ENCODE measurements at places on chromosomes 6 and 20.
A peak's percentile ranks its signal among the peaks of the same experiment; 100 is the strongest.

GRCh38 chr20:14896569-14896968 is 559.2 kb upstream of the FLRT3 start:
- DNase-seq: no peak

DNA sequence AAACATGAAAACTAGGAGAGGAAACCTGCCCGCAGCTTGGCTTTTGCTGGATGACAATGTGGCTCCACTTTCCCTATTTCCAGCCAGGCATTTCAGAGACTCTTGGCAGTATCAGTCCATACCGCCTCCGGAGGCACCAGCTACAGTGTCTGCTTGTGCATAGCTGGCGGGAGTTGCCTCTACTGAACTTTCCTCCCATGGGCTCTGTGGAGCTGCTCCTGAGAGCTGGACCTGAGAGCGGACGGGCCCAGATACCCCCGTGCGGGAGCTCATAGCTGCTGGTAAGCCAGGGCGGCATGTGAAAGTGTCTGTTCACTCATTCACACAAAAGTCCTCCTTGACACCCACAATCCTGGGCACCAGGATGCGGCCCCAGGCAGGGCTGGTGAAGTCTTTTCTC is 130.3 kb upstream of the PMEPA1 start:
- DNase-seq: no peak

DNA sequence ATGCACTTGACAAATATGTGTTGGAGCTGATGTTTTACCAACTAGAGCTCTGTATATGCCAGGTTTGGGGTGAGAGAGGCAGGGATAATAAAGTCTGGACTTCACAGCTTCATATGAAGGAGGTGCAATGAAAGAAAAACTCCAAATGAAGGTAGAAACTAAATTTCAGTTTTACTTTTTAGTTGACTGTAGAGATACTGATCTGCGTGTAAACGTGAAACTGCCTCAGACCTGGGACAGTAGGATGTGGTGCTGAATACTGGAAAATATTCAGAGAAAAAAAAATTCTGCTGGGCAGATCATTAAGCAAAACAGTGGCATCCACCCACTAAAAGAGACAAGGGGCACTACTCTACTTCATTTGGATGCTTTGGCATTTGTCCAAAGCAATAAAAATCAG is 94.5 kb downstream of the BACH2 start:
- no peak for DNase-seq

GRCh38 chr6:168410035-168410434 is 30.9 kb upstream of the SMOC2 start:
- DNase-seq: no peak

GRCh38 chr6:41157323-41157722 is 3.2 kb upstream of the TREML1 start:
- DNase-seq: no peak

- no peak for DNase-seq
Measured at GRCh38 chr20:1792274-1792673, 102.9 kb upstream of the SIRPA start.

DNA sequence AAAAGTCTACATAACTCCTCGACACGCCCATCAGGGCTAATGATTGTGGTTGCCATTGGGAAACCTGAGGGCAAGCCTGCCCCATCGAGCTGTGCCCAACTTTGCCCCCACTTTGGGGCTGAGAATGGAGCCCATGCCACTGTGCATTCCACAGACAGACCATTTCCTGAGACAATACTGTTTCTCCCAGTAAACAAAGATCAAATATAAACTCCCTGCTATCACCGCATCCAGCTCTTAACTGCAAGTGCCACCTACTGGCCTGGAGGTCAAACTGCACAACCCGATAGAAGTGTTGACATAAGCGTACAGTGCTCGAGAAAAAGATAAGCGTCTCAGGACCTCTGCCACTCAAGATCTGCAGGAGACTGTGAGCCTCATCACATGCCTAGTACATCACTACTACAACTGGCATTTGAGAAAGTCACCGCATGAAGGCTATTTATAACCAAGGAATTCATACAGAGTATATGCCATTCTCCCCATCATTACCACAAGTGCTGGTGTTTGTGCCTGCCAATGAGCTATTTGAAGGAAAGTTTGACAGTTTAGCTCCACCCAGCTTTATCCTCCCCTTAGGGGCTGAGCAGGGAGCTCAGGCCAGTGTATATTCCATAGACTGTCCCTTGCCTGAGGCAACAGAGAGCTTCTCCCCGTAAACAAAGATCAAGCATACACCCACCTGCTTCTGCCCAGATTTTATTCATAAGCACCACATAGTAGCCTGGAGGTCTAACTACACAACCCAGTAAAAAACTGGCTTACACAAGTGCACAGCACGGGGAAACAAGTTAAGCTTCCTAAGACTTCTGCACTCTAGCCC is 4.5 kb upstream of the DEFB126 start:
- peak; percentile 22 for DNase-seq

DNA sequence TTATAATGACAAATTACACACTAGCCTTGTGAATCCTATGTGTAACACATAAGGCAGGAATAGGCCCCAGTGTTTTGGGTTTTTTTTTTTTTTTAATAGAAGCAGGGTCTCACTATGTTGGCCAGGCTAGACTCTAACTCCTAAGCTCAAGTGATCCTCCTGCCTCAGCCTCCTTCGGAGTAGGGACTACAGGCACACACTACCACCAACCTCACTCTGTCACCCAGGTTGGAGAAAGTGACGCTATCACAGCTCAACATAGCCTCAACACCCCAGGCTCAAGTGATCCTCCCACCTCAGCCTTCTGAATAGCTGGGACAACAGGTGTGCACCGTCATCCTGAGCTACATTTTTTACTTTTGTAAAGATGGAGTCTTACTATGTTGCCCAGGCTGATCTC is 205.8 kb upstream of the RREB1 start:
- DNase-seq: no peak

DNA sequence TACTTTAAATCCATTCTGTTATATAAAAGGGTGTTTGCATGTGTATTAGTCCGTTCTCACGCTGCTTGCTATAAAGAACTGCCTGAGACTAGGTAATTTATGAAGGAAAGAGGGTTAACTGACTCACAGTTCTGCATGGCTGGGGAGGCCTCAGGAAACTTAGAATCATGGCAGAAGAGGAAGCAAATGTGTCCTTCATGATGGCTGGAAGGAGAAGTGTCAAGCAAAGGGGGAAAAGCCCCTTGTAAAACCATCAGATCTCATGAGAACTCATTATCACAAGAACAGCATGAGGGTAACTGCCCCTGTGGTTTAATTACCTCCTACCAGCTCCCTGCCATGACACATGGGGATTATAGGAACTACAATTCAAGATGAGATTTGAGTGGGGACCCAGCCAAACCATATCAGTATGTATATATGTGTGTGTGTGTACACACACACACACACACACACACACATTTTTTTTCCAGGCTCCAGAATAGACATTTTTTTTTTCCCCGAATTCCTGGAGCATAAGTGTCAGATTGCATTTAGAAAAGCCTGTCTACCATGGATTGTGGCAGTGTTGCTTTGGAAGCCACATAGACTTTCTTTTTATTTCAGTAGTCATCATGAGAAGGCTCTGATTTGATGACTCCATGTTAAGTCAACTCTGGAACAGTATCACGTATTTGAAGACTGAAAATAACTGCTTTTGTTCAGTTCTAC is 31.5 kb downstream of the KDM1B start:
- no peak for DNase-seq

DNA sequence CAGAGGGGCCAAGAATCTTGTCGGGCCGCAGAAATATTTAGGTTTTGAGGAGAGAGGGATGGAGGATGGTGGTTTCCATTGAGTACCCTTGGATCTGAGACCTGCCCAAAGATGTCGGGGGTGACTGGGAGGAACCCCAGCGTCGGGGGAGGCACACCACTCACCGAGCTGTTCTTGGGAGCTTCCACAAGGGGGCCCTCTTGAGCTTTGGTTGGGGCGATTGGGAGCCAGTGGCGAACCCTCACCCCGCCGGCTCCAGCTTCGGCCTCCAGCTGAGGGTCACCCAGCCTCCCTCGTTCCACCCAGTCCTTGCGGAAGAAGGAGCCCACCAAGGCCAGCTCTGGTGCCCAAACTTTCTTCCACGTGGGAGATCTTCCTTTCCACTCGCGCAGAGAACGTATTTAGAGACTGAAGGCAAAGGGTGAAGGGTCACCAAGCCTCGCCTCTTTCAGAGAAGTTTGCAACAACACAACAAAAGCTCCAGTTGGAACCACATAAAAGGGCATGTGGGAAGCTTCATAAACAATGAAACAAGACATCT is 33.6 kb downstream of the APCDD1L start:
- DNase-seq: peak; percentile 6

DNA sequence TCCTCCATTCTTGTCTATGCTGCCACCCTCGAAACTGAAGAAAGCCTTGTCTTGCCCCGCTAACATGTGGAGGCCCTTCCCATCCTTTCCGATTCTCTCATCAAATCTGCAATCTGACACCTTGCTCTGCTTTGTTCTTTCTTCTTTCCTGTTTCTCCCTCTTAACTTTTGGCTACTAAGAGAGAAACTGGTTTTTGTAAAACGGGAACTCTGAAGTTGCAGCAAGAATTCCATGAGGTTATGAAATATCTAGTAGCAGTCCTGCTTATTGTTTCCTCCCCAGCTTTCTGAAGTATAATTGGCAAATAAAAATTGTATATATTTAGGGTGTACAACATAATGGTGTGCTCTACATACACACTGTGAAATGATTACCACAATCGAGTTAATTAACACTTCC is 80.2 kb downstream of the MAP7 start:
- DNase-seq: no peak

DNA sequence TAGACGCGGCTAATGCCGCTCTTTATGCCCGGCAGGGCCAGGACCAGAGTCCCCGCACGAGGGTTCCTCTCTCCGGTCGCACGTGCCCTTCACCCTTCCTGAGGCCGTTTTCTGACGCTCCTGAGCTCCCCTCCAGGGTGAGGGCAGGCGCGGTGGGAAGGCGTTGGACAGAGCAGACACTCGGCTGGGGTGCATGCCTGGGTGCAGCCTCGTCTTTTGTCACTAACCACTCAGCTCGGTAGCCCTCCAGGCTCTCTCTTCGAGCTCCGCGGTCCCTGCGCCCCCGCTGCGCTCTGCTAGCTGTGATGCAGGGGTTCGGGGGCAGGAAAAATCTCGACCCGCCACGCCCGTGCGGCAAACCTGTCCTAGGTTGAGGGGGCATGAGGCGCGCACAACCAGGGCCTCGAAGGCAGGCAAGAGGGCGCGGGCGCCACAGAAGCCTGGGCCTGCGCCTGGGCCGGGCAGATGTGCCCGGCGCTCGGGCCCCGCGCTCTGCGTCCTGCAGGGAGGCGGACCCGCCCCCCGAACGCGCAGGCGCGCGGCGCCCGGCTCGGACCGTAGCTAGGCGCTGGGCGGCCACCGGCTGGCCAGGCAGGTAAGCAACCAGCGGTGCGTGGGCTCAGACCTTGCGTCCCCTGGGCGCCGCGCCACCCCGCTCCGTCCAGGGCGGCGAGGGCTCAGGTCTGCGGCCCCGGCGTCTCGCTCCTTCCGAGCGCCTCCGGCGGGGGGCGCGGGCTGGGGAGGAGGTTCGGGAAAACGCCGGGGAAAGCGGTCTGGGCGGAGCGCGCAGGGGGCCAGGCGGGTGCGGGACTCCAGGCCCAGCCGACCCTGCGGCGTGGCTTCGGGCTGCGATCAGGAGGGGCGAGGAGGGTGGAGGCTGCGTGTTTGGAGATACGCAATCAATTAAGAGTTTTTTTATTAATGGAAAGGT is at the start of gene L3MBTL1:
TSS of gene L3MBTL1 (plus strand) at position 548 of the 931 bp plus-strand sequence. CDS start 5,807 bp downstream, outside the sequence.
- peak; percentile 46 for DNase-seq

DNA sequence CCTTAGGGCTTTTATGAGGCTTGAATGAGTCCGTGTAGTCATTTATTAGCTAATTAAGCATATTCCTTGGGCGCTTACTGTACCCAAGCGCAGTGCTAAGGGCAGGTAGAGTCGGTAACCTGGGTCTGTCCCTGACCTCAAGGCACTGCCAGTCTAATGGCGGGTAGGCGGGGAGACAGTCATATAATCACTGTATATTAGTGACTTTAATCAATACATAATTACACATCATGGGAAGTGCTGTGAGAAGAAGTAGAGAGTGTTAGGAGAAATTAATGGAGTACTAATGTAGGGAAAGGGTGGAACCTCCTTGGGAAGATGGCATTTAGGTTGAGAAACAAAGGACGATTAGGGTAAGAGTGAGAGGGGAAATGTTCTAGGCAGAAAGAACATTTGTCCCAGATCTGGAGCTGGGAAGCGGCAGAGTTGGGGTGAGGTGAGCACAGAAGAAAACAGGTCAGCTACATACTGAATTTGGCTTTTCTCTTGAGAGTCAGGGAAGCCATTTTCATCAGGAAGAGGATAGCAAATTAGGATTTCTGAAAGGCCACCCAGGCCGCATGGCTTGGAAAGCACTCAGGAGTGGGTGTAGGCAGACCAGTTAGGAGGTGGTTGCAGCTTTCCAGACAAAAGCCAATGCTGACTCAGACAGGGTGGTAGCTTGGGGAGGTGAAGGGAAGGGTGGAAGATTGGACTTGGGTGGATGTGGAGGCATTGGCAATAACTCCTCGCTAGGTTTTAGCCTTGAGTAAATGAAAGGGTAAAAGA is 954 bp upstream of the BLCAP start:
- DNase-seq: no peak

- no peak for DNase-seq
Measured at GRCh38 chr6:105370351-105370750, 32.5 kb downstream of the PREP start.

DNA sequence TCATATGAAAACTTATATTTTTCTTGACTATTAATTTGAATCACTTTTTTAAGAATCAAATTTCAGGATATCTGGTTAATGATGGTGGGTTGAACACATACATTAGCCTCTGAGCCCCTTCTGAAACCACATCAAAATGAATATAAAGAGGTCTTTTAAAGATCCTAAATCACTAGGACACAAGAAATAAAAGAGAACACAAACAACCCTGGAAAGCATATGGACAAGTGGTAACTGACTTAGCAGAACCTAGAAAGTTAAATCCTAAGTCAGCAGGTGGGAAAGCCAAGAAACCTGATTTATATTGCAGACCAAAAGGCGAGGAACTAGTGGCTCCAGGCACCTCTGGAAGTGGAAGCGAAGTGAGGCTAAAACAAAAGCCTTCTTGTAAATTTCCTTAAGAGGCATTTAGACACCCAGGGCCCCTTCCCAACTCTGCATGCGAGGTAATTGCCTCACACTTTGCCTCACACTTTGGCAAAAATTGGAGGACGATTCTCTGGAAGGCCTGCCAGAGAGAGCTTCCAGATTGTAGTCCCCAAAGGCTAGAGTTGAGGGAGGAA is 293.9 kb downstream of the KHDC1L start:
- DNase-seq: no peak

DNA sequence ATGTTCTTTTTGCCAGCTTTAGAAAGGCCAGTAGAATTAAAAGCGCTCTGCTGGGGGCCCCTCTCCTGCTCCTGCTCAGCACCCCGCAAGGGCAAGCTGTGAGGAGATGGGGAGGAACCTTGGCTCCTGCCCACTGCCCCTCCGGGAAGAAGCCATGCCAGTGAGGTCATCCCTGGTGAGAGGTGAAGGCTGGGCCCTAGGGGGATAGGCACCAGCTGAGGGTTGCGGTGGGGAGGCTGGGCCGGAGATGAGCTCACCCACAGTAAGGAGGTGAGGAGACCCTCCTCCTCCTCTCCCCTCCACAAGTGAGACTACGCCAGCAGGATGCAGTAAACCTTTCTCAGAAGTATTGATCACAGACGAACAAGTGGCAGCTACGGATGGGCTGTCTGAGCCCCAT is 32.1 kb downstream of the LRFN2 start:
- DNase-seq: no peak

Data from NCI-H460 (cell line).